Central memory CD4-positive, alpha-beta T cell (primary cell): ENCODE measurements at places on chromosomes 11 and 22.

GRCh38 chr11:82989628-82990404, 81.9 kb downstream of the RAB30 start:
- no peak for DNase-seq

DNA sequence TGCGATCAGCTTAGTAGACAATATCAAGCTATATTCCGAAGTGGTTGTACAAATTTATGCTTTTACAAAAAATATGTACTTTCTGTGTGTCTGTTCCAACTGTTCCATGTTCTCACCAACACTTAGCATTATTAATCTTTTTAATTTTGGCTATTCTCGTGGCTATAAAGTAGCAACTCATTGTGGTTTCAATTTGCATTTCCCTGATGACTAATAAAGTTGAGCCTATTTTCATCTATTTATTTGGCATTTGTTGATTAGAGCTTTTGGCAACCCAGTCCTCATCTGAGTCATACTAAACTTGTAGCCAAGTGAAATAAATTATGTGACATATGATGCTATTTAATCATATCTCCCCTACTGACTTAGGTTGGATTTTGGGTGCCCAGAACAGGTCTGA, 115.9 kb downstream of the FBXO7 start:
- DNase-seq: no peak

GRCh38 chr11:94597896-94598295, 30.7 kb downstream of the PIWIL4 start:
- DNase-seq: no peak

DNA sequence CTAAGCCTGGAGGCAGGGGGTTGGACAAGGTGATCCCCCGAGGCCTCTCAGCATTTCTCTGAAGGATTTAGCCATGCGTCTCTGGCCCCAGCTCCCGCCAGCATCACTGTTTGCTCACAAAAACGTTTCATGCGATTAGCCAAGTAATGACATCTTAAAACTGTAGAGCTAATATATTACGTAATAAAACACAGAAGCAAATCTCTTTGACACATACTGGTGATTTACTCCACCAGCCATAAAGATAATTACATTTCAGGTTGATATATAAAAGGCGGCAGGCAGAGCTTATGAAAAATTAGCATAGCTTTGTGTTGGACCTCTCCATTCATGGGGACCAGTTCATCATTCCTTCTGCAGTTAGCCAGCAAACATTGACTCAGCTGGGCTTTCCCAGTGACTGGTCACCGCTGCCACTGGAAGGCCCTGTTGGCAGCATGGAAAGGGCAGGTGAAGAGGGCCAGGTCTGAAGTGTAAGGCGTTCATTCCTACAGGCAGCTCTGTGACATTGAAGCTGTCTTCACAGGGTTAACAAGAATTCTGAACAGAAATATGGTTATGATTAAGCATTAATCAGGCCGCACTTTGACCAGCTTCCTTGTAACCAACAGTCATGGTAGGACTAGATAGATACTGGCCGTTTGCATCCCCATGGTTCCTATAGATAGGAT, 150.3 kb downstream of the NECTIN1 start:
- DNase-seq: no peak

DNA sequence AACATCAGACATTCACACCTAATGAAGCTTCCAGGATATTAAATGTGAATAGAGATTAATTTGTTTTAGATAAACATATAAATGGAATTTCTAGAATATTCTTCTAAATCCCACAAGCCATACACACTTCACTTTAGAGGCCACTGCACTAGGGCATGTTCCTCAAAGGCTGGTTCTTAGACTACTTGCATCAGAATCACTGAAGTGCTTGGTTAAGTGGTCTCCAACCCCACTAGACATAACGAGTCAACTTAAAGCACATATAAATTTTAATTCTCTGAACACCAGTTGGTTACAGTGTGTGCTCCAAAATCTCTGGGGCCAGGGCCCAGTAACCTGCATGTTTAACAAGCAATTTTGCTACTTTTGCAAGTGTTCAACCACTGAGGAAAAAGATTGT, 7.9 kb upstream of the ALKBH8 start:
- DNase-seq: no peak

DNA sequence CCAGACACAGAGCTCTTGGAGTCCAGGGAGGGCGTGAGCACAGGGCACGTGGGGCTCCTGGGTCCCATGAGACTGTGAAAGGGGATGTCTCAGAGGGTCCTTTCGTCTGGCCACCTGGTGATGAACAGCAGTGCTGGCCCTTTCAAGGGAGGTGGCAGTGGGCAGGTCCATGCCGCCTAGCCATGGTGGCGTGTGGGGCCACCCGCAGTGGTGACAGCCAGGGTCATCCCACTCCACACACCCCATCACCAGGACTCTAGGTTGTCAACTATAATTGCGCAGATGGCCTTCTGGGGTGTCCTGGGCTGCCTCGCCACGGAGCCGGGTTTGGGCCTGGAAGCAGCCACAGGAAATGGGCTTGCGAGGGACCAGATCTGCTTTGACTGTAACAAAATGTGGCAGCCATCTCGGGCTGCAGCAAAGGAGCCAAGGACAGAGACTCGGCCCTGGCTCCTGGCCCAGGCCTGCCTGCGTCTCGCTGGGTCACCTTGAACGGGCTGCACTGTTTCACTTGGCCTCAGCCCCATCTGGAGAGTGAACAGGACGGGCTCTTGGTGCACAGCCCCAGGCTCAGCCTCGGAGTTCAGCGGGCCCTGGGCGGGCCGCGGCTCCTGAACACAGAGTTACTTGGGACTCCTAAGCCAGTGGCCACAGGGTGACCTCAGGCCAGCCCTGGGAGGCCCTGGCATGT, 1350.5 kb downstream of the BRD1 start:
- no peak for DNase-seq

- no peak for DNase-seq
Measured at GRCh38 chr11:94854770-94855633, 86.8 kb downstream of the AMOTL1 start.

GRCh38 chr22:22407061-22407460, 101.5 kb downstream of the ZNF280B start:
- no peak for DNase-seq

DNA sequence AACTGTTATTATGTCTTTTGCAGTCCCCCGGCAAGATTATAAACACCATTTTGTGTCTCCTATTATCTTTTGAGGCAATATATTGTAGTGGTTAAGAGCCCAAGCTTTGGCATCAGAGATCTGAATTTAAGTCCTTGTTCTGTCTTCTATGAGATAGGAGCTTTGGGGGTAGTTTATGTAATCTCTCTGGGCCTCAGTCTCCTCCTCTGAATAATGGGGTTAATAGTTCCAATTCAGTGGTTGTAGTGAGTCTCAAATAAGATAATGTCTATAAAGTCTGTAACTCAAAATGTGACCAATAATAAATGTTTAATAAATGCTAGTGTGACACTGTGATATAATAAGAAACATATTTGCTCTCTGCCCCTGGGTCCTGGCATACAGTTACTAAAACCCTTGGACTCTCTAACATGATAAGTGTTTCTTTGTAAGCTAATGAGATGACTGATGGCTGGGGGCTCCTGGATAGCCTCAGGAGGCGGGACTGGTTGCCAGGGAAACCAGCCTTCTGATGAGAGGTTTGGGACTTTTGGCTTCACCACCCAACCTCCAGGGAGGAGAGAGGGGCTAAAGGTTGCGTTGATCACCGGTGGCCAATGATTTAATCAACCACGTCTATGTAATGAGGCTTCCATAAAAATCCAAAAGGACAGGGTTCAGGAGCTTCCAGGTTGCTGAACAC, 183.4 kb upstream of the MTMR2 start:
- DNase-seq: no peak

DNA sequence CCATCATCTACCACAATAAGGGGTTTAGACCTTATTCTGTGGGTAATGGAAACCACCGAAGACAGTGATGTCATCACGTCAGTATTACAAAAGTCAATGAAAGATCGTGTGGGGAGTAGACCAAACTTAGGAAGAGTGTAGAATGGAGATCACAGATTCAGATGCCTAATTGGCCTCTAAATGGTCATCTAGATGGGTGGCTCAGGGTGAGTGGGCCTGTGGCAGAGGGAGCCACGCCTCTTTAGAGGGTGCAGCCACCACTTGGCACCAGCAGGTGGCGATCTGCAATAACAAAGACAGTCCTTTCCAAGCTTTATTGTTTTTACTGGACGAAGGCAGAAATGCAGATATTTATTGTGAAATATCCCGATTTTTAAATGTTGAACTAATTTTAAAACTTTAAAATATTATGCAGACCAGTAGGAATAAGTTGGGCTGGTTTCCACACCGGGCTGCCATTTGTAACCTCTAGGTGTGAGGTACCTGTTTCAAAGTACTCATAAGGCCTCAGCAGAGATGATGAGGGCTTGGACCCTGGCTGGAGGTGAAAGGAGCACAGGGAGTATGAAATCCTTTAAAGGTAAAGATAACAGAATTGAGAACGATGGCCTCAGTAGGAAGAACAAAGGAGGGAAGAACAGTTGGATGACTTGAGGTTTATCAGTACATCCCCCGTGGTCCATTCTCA, 222.0 kb downstream of the DBX1 start:
- no peak for DNase-seq

GRCh38 chr11:10622957-10623791, 54.7 kb upstream of the LYVE1 start:
- DNase-seq: no peak
